ENCODE measurements at places on chromosomes 12 and 14.

DNA sequence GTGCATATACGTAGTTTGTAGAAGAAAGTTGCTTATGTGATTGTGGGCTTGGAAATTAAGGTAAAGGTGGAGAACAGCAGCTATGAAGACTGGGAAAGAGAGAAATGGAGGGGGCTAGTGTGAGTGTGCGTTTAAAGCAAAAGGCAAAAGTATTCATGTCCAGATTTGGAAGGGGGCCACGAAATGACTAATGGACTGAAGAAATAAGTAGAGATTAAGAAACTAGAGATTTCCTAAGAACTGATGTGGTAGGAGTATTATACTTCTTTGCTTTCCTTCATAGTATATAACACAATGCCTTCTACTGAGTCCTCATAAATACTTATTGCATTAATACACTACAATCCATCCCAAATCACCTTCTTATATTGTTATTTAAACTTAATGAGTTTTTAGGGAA, 298.6 kb upstream of the NOVA1 start:
- DNase-seq = no peak

- DNase-seq = no peak
Measured at GRCh38 chr12:120093336-120093591, 23.3 kb downstream of the RAB35 start.

- peak; percentile 37 for DNase-seq
Measured at GRCh38 chr14:69242311-69243224, 17.4 kb upstream of the GALNT16 start.

DNA sequence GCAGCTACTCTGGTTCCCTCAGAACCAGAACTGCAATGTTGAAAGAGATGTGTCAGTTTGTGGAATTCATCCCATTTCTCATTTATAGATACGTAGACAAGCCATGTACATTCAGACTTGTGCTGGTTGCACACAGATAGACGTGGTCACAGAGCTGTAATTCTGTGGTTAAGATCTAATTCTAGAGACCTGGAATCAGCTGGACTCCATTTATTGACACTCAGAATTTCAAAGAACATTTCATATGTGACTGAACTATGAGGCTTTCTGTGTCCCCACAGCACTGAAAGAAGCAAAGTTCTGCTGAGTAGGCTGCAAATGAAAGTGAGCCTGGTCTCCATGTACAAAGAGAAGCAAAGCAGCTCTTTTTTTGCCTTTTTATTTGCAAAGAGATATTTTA, 220.2 kb upstream of the NAV3 start:
- no peak for DNase-seq

DNA sequence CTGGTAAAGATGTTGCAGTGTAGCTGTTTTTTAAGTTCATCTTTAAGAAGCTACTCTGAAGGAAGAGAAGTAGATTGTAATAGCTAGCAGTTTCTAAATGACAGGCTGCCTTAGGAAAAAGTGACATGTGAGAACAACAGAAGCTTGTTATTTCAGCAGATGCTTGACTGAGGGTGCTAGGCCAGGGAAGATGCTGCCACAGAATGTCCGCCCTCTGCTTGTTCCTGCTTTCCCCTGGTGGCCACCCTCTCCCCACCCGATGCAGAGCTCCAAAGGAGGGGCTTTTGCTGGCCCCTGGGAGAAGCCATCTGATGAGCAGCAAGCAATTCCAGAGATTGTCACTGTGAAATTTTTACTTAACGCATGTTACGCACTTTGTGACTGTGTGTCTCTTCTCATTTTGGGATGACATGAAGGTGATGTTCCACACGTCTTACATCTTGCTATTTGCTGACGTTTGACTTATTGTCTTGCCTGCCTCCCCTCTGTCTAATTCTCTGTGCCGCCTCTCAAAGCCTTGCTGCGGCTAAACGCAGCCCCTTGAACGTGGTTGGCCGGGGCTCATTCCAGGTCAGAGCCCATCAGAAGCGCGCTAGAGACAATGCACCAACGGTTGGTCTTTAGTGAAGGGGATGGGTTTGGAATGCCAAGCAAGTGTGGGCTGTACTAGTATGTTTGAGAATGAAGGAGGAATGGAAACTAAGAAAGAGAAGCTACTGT, 44.8 kb downstream of the WDR20 start:
- DNase-seq = no peak

GRCh38 chr12:12267742-12268200, 927 bp upstream of the LRP6 start:
- no peak for DNase-seq

- no peak for DNase-seq
Measured at GRCh38 chr12:820336-820735, 68.0 kb downstream of the WNK1 start.

GRCh38 chr14:59803052-59803540, 67.5 kb downstream of the RTN1 start:
- no peak for DNase-seq

- no peak for DNase-seq
Measured at GRCh38 chr14:101193106-101193844, 289.8 kb upstream of the RTL1 start.

GRCh38 chr14:67532998-67533753, at the start of gene PLEKHH1:
Gene PLEKHH1, plus strand, starts transcription at chr14:67533290. Its CDS starts 8,578 bp downstream, at chr14:67541868.
- peak; percentile 43 for DNase-seq

DNA sequence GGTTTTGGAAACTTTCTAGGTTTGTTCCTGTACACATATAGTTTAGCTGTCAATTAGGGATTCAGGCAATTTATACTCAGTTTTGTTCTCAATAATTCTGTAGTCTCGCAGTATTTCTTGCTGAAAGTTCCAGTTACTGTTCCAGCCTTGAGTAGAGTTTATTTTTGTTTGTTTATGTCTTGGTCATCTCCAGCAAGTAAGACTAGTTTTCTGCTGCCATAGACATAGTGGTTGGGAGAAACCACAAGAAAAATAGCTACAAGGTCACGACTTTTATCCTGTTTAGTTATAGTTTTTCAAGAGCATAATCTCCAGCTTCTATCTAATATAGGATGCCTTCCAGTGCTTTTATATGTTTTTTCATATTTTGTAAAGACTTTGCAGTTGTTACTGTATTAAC, 99.6 kb upstream of the FOXG1 start:
- no peak for DNase-seq

DNA sequence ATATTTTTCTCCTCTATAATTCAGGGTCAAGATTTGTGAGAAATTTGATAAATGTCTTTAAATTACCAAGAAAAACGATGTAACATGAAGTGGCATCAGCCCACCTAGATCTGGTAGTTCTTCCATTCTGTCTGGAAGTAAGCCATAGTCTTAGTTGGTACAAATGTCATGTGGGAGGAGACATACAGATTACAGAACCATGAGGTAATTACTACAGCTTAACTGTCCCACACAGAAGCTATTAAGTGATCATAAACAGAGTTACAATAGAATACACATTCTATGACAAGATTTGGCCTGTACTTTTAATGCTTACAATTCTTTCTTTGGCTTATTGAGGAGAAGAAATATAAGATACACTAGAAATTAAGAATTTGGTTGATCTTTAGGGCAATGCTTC, 13.7 kb upstream of the SIX1 start:
- no peak for DNase-seq

DNA sequence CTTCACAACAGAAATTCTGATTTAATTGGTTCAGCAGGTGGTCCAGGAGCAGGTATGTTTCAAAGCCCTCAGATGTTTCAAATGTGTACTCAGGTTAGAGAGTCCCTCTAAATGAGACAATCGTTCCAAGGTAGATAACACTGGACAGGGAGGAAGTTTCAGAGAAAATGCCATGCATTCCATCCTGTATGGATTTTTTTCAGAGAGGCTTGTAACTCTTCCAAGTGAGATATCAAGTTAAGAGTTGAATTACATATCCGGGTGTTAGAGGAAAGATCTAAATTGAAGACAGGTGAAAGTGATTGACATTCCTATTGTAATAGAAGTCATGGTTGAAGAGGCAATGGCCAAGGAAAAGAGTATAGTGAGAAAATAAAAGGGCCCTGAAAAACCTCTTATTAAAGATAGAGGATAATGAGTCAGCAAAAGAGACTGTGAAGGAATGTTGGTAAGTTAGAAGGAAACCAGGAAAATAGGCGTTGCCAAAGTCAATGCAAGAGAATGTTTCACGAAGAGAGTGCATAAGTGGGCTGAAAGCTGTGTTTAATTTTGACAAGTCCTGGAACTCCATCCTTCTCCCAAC, 105.8 kb downstream of the BMP4 start:
- no peak for DNase-seq

- no peak for DNase-seq
Measured at GRCh38 chr14:104593710-104594136, 10.8 kb downstream of the TMEM179 start.

DNA sequence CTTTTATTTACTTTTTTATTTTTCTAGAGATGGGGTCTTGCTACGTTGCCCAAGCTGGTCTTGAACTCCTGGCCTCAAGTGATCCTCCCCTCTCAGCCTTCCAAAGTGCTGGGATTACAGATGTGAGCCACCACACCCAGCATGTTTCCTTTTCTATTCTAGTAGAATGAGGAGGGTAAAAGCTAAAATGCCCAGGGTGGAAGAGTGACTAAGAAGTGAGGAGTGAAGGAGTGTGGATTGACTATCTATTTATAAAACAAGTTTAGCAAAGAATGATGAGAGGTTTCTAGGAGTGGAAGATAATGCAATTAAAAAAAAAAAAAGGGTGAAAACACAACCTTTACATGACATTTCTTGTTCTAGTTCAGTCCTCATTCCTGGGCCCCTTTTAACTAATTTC, 29.8 kb upstream of the PKP2 start:
- DNase-seq = no peak

- no peak for DNase-seq
Measured at GRCh38 chr14:53993920-53994607, 37.4 kb upstream of the BMP4 start.

DNA sequence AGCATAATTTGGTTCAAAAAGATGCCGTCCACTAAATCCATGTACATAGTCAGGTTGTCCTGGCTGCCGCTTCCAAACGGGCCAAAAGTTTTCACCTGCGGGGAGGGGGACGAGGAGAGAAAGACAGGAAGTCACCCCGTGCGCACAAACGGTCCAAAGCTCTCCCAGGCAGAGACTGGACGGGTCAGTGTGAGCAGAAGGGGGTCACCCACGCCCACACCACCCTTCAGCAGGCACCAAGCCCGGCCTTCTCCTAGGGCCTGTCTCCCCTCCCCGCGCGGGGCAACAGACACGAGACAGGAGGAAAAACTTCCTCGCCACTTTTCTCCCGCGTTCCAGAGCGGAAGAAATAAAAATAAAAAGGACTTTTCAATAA, 888 bp downstream of the CCDC88C start:
- no peak for DNase-seq

DNA sequence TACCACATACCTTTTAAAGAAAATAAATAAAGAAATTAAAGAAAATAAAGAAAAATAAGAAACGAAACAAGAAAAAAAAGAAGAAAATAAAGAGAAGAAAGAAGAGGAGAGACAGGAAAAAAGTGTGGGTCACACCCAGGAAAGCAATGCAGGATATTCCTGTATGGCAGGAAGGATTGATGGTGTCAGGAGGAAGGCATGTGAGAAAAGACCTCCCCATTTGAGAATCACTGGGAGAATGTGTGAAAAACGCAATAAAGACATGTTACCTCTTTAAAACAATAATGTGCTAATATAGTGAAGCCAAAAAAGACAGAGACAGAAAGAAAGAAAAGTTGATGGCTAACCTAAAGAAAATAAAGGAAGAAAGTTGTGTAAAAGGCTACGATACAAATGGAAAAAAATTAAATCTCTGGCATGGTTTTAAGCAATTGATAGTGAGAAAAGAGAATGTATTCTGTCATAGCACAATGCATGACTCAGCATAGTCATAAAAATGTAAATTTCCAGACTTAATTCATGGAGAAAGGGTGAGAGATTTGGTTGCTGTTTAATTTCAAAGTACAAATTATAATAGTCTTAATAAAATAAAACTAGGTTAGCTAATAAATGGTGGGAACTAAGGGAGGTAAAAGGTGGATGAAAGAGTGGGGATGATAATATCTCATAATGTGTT, 24.3 kb upstream of the FOXG1 start:
- DNase-seq = no peak

DNA sequence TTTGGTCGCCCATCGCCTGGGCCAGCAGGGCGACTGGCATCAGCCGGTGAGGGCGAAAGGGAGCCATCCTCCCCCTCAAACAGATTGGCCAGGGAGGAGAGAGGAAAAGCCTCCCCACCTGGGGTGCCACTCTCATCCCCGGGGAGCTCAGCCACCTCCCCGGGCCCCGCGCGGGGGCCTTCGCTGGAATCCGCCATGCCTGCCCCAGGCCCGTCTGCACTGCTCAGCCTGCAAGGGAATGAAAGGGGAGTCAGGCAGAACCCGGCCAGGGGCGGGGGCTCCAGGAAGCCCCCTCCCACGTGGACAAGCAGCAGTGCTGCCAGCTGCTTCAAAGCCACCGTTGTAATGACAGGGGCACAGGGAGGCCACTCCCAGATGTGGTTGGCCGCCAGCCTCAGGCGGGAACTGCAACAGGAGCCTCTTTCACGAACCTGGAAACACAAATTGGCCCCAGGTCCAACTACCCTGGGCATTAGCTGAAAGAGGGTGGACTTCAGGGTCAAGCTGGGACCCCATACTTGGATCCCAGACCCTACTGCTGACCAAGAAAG, 18.5 kb downstream of the TRPV4 start:
- no peak for DNase-seq

- DNase-seq = no peak
Measured at GRCh38 chr14:47833011-47833410, 157.6 kb upstream of the MDGA2 start.

DNA sequence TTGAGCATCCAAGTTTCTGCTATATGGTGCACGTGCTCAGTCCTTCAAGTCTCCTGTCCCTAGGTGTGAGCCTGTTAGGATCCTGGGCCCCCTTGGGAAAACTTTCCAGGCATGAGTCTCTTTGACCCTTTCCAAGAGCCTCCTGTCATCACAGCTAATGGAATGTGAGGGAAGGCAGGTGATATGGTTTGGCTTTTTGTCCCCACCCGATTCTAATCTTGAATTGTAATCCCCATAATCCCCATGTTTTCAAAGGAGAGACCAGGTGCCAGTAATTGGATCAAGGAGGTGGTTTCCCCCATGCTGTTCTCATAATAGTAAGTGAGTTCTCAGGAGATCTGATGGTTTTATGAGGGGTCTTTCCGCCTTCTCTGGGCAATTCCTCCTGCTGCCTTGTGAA, 265.5 kb downstream of the ATP23 start:
- DNase-seq = no peak

- DNase-seq = no peak
Measured at GRCh38 chr14:52053044-52053443, 15.8 kb downstream of the NID2 start.

- no peak for DNase-seq
Measured at GRCh38 chr12:103772367-103773108, 68.5 kb downstream of the NT5DC3 start.

Data from CD4-positive, alpha-beta T cell (primary cell).